ENCODE measurements at places on chromosomes 12 and 14. TPM values are rescaled to one million over a fixed set of nuclear protein-coding genes. Genes with fewer than 3 reads are reported as not detected.

- no peak for DNase-seq
- no peak overlapping the region for H3K4me3 ChIP-seq
- no peaks in the 10 kb centered on the region for H3K4me1 ChIP-seq
- no peaks in the 10 kb centered on the region for H3K36me3 ChIP-seq
- no peaks in the 10 kb centered on the region for H3K27me3 ChIP-seq
These were observed 30.2 kb downstream of the KCNA5 start for GRCh38 chr12:5073853-5074252.

DNA sequence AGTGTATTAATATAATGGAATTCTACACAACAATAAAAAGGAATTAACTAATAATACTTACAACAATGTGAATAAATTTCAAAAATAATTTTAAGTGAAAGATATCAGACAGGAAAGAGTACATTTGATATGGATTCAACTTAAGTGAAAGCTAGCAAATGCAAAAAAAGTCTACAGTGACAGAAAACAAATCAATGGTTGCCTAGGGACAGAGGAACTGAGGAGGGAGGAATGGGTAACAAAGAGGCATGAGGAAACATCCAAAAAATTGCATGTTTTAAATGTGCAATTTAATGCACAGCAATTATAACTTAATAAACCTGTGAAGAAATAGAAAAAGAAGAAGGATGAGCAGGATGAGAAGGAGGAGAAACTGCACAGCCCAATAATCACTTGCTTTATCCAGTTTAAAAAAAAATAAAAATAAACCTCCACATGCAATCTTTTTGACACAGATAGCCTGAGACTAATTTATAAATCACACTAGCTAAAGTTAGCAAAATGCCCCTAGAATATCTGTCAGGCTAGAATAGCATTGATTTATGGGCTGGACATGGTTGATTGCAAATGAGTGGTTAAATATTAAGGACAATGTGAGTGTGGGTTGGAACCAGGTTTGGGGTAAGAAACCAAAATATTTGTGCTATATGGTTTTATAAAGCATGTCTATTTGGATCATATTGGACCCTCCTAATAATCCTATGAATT lies 1089.1 kb downstream of the TRHDE start:
- no peak for DNase-seq
- H3K4me3 ChIP-seq, result no peak overlapping the region
- H3K36me3 ChIP-seq, result no peaks in the 10 kb centered on the region
- H3K4me1 ChIP-seq, result no peaks in the 10 kb centered on the region
- no peaks in the 10 kb centered on the region for H3K27me3 ChIP-seq

HOXC13 gene
- not detected for total RNA-seq

- no peak overlapping the region for H3K27ac ChIP-seq
- no peak for DNase-seq
- H3K4me1 ChIP-seq, result no peaks in the 10 kb centered on the region
- H3K4me3 ChIP-seq, result no peak overlapping the region
- no peaks in the 10 kb centered on the region for H3K36me3 ChIP-seq
These were observed 237.3 kb upstream of the GRIP1 start for GRCh38 chr12:66916189-66916588.

- H3K4me3 ChIP-seq, result no peak overlapping the region
- DNase-seq, result peak; percentile 96
- peak overlapping the region; percentile 90 for H3K27ac ChIP-seq
- no peaks in the 10 kb centered on the region for H3K36me3 ChIP-seq
These were observed 8.8 kb downstream of the ALDH2 start for GRCh38 chr12:111775205-111776193.

GRCh38 chr12:90630006-90630405 lies 325.0 kb downstream of the CCER1 start:
- no peak for DNase-seq
- H3K27ac ChIP-seq, result no peak overlapping the region
- no peak overlapping the region for H3K4me3 ChIP-seq

NUBPL gene
- 8.6 TPM for total RNA-seq

DNA sequence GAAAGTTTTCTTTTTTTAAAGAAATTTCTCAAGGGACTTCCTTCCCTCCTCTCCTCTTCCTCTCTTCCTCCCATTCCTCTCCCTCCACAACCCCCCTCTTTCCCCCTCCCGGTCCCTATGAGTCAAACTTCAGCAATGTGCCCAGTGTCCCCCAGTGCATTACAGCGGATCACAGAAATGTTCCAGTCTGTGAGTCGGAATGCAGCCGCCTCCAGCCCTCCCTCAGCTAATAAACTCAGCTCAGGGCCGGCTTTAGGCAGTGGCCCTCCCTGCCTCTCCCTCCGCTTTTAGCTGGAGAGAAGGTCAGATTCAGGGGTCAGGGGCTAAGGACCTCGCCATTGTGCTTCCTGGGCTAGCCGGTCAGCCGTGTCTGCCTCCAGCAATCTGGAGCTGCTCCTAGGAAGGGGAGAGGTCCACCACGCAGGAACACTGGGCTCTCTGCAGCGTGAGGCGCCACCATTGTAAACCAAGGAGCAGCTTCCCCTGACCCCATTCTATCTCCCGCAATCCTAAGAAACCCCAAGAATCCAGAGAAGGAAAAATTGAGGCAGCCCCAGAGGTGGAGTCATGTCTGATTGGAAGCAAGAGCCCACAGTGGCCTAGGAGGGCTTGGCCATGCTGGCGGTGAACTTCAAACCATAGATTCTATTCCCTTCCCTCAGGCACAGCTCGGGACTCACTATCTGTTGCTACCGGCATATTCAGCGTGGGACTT lies 1.1 kb upstream of the HDAC7 start:
- peak; percentile 97 for DNase-seq
- peak overlapping the region; percentile 99 for H3K27ac ChIP-seq
- H3K36me3 ChIP-seq, result no peaks in the 10 kb centered on the region
- H3K4me3 ChIP-seq, result peak overlapping the region; percentile 96
- peaks cover 84% of the 10 kb centered on the region for H3K4me1 ChIP-seq
- no peaks in the 10 kb centered on the region for H3K27me3 ChIP-seq

- no peak for DNase-seq
- peaks cover 16% of the 10 kb centered on the region for H3K4me1 ChIP-seq
- H3K4me3 ChIP-seq, result no peak overlapping the region
- H3K27me3 ChIP-seq, result no peaks in the 10 kb centered on the region
These were observed 8.9 kb downstream of the GPR132 start for GRCh38 chr14:105056303-105056831.

DNA sequence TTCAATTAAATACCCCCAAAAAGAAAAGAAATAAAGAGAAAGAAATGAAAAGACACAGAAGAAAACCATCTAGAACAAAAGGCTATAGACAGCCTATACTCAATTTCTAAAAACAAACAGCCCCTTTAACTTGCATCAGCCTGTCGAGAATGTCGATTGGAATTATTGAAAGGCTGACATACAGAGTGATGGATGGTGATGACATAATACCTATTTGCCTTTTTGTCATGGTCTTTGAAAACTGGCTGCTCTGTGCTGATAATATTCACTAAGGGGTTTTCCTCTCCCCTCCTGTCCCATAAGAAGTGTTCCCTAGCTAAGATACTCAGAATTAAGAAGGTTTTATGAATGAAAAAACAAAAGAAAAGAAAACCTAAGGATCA lies 393.7 kb downstream of the SOX5 start:
- H3K27me3 ChIP-seq, result no peaks in the 10 kb centered on the region
- H3K27ac ChIP-seq, result no peak overlapping the region
- no peak overlapping the region for H3K4me3 ChIP-seq
- no peaks in the 10 kb centered on the region for H3K36me3 ChIP-seq

- H3K4me3 ChIP-seq, result no peak overlapping the region
- no peaks in the 10 kb centered on the region for H3K4me1 ChIP-seq
- H3K27ac ChIP-seq, result no peak overlapping the region
- no peaks in the 10 kb centered on the region for H3K27me3 ChIP-seq
- peak; percentile 71 for DNase-seq
These were observed 31.8 kb downstream of the CALM1 start for GRCh38 chr14:90428676-90429075.

HOXC12 gene
- total RNA-seq, result not detected

DNA sequence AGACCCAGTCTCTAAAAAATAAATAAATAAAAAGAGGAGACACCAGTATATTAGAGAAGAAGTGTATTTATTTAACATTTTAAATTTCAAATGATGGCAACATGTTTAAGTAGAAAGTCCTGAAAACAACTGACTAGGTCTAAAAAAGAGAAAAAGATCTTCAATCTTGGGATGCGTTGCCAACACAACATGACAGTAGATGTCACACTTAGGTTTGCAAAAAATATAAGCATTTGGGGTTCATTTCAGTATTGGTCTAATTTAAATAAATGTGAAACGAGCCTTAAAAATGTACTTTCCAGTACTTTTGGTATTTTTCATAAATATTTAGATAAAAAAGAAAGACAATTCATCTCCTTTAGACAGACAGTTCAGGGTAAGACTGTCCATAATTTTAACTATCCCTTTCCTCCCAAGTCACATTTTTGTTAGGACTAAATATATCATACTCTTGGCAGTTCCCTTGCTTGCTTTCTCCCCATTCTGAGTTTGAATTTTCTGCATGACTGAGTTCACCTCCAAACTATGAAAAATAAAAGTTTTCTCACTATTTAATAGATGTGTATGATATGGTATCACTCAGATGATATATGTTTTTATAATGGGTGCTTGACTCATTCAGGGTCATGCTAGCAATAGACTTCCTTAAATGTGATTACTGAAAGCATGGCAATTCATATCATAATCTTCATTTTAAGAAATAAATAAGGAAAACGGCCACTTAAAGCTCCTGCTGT lies 4.3 kb downstream of the C14orf93 start:
- H3K27ac ChIP-seq, result peak overlapping the region; percentile 92
- H3K27me3 ChIP-seq, result no peaks in the 10 kb centered on the region
- H3K36me3 ChIP-seq, result no peaks in the 10 kb centered on the region
- peaks cover 18% of the 10 kb centered on the region for H3K4me1 ChIP-seq
- no peak for DNase-seq

LALBA gene
- not detected for total RNA-seq

DNA sequence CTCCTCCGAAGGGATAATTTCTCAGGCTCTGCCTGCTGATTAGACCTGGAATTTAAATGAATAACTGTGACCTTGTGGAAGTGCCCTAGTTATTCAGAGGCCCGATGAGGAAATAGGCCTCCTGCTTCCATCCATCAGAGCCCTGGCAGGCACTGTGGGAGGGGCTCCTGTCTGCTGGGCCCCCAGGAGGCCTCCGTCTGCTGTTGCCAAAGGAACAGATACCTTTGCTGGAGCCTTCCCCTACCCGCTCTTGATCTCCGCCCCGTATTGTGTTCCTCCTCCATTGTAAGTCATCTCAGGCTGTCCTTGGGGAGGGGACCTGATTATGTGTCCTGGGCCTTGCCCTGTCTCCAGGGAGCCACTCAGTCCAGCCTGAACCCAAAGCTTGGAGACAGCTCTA lies 112.3 kb downstream of the NRXN3 start:
- H3K4me3 ChIP-seq, result no peak overlapping the region
- H3K27ac ChIP-seq, result no peak overlapping the region
- DNase-seq, result no peak
- H3K36me3 ChIP-seq, result no peaks in the 10 kb centered on the region
- H3K27me3 ChIP-seq, result no peaks in the 10 kb centered on the region

DNA sequence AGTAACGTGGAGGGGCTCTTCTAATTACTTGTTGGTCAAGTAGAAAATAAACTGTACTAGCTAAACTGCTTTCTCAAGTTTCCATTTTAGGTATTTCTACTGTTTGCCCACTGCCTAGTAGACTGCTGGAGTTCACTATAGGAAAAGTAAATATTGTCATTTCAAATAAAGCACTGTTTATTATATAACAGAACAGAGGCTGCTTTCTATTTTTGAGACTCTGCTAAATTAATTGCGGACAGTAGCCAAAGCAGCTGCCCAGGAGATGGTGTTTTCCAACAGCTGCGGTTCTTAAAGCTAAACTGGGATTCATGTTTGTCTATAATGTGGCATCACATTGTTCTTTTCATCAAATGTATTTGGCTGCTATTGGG lies 15.9 kb upstream of the SIX1 start:
- no peak overlapping the region for H3K4me3 ChIP-seq
- no peaks in the 10 kb centered on the region for H3K36me3 ChIP-seq
- no peak for DNase-seq
- H3K27me3 ChIP-seq, result no peaks in the 10 kb centered on the region

DNA sequence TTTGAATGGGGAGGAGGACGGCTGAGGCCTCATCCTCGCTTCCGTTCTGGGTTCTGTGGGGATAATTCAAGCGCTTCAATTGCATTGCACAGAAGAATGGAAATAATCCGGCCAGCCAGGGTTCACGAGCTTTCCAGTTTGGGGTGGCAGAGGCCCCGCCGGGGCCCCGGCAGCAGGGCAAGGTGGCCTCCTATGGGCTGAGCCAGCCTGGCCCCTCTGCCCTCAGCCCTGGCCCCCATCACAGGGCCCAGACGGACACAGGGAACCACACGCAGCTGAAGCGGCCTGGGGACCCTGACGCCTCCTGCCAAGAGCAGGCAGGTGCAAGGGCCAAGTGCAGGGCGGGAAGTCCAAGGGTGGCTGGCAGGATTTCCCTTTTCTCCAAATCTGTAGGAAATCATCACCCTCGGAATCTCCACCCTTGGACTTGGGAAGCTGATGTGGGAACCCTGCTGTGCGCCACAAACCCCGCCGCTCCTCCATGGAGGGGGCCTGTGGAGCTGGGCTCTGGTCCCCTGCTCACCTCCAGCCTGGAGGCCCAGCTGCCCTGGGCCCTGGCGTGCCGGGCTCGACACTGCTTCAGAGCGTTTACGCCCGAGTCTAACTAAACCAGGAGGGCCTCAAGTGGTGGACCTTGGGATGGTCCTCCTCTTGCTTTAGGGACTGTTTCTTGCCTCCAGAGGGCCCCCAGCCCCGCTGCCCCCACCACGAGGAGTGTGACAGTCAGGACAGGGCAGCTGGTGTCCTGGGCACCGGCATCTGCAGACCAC lies 78.4 kb downstream of the MOK start:
- DNase-seq, result no peak
- no peaks in the 10 kb centered on the region for H3K27me3 ChIP-seq
- H3K36me3 ChIP-seq, result no peaks in the 10 kb centered on the region
- no peak overlapping the region for H3K4me3 ChIP-seq
- no peak overlapping the region for H3K27ac ChIP-seq

- H3K27me3 ChIP-seq, result no peaks in the 10 kb centered on the region
- no peaks in the 10 kb centered on the region for H3K4me1 ChIP-seq
- H3K27ac ChIP-seq, result no peak overlapping the region
- DNase-seq, result no peak
- H3K4me3 ChIP-seq, result no peak overlapping the region
- no peaks in the 10 kb centered on the region for H3K36me3 ChIP-seq
These were observed 93.2 kb downstream of the FOXA1 start for GRCh38 chr14:37501877-37502276.

SMIM10L1 gene
- 5.4 TPM for total RNA-seq

GRCh38 chr14:41761204-41761603 lies 154.5 kb downstream of the LRFN5 start:
- peaks cover 8% of the 10 kb centered on the region for H3K4me1 ChIP-seq
- H3K27ac ChIP-seq, result no peak overlapping the region
- H3K36me3 ChIP-seq, result no peaks in the 10 kb centered on the region
- DNase-seq, result no peak

GRCh38 chr14:53915364-53916014 lies 41.1 kb downstream of the BMP4 start:
- H3K4me3 ChIP-seq, result no peak overlapping the region
- no peaks in the 10 kb centered on the region for H3K36me3 ChIP-seq
- no peak overlapping the region for H3K27ac ChIP-seq
- no peaks in the 10 kb centered on the region for H3K27me3 ChIP-seq
- no peak for DNase-seq

CISTR gene
- not detected for total RNA-seq

Measured in vagina (tissue), 2 donors.